Left lobe of liver (tissue), 2 donors: ENCODE measurements at places on chromosomes 2 and 18. TPM values are rescaled to one million over a fixed set of nuclear protein-coding genes. Genes with fewer than 3 reads are reported as not detected.

DNA sequence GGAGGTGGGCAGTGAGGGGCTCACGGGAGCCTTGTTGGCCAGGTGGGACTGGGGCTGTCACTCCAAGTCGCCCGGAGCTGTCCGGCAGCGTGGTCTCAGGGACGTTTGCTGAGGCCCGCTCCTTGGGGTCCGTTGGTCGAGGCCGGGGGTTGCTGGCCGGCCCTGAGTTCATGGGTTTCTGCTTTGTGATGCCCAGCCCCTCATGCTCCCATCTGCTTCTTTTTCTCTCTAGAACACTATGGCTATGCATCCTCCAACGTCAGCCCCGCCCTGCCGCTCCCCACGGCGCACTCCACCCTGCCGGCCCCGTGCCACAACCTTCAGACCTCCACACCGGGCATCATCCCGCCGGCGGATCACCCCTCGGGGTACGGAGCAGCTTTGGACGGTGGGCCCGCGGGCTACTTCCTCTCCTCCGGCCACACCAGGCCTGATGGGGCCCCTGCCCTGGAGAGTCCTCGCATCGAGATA lies 14.5 kb downstream of the NFATC1 start:
- DNase-seq, result no peak

DNA sequence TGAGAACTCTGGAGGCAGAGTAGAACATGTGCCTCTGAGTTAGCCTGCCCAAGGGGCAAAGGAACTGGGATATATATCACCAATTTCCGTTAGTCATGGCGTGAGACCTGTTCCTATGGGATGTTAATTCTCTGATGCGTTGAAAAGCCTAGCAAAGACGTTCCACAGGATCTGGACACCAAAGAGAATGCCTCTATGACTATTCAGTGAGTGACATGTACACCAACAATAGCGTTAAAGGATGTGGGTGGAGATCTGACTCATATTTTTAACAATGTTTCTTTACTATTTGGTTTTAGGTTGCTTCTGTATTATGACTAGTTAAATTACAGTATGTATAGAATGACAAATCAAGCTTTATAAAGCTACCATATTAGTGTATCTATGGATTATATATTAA lies 320.9 kb upstream of the MC4R start:
- no peak for DNase-seq

DNA sequence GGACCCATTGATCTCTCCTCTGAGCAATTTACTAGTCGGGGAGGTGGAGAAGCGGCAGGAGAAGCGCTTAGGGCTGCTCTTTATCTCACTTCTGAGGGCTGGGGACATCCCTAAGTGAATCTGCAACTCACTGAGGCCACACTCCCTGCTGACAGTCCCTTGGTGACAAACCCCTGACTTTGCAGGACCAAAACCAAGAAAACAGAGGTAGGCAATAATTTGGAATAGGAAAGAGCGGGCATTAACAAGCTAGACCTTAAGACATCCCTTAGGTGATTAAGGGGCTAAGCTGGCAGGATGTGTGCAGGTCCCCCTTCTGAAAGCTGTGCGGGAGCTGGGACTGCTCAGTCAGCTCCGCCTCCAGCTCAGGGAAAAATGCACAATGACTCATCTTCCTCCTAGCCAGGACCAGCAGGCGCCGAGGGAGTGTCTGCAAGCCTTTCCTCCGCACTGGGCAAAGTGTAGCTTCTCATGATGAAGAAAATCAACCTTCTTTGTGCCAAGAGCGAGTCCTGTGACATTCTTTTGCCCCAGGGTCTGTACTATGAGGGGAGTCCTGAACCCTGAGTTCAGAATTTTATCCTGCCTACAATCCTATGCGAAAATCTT lies 63.3 kb downstream of the BOD1L2 start:
- no peak for DNase-seq

DNA sequence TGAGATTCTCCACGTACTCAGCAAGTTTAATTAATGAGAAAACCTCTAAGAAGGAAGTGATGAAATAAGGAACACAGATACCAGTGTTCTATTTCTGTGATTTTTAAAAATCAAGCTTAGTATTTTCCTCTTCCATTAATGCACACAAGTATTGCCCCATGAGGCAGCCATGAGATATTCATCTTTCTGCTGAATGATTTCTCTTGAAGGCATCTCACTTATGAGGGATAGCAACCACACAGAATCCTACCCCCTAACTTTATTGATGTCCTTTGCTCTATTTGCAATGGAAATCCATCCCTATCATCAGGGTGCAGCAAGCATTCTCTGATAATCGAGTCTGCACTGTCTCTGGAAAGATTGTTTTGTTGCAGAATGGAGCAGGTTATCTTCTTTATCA lies 244.1 kb upstream of the NRP2 start:
- DNase-seq, result no peak

GRCh38 chr2:238289574-238289973 lies 1.2 kb upstream of the PER2 start:
- DNase-seq, result no peak

DNA sequence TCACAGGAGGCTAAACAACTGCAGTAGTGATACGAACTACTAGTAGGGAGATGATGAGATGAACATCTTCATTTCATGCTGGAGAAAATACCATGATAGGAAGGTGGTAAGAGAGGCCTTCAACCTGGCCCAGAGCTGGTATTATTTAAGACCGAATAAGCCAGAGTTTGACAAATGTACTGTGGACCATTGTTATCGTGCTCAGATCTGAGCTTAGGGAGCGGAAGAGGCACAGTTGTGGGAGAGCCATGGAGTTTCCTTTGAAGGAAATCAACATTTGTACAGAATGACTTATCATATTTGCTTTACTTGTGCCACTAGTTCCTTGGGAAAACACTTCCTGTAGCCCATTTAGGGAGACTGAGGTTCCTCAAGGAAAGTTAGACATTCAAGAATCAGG lies 260.6 kb upstream of the TNP1 start:
- no peak for DNase-seq

DNA sequence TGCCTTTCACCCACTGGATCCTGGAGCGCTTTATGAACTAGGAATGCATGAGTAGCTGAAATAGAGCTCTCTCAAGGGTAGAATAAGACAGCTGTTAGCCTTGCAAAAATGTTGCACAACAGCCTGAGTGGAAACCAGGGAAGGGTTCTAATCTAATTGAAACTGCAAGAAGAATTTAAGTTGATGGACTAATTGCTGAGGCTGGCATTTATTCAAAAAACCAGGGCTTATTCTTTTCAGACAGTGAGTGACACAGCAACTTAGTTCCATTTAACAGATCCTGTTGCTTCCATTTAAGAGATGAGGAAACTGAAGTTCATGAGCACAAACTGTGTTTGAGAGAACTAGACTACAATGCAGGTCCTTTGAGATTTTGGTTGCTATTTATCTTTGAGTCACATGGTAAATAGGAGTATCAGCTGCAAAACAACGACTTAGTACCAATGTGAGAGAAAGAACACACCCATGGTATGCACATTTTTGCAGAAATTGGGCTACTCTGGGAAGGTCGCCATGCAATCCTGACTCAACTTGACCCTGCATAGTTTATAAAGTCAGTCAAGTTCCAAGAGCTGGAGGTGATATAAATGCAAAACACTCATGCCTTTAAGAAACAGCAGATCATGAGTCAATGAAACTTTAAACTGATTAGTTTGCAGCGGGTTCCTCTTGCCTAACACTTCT lies 76.4 kb upstream of the PARD3B start:
- DNase-seq, result no peak

DNA sequence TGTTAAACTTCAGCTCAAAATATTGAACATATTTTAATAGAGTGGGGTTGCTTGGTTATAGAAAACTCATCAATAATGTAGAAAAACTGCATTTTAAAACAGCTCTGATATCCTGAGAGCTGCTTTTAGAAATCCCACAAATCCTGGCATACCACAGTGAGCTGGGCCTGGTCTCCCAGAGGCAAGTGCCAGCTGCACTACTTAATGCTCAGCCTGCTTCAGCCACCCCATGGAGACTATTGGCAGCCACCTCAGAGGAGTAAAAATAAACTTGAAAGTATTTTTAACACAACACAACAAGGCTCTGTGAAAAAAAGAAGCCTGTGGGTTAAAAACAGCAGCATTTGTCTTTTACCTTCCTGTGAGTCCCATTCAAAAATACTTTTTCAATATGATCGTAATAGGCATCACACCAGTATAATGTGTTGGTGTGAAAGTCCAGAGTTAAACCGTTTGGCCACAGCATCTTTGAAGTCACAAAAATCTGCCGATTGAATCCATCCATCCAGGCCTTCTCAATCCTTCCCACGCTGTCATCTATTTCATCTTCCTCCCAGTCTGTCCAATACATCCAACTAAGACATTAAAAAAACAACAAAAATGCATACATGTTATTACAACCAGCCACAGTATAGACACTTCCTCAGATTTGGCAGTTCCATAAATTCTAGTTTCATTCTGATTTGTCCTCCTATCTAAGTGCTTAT lies 1115.3 kb downstream of the LRP1B start:
- no peak for DNase-seq

GRCh38 chr2:240364961-240365775 lies 70.3 kb upstream of the GPC1 start:
- no peak for DNase-seq

DNA sequence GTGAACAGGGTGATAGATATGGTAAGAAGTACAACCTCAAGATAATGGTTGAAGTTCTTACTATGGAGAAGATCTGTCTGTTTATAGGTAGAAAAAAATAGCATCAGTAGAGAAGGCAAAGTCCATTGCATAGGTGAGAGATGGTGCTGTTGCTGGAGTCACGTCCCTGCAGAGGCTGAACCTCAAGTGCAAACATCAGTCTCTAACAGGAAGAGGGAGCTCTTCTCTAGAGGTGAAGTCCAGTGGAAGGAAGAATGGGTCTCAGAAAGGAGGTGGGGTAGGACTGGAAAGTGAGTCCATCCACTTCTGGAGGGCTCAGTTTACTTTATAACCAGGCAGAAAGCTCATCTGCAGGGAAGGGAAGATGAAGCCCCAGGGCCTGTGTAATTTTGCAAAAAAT lies 337.7 kb downstream of the MEIS1 start:
- DNase-seq, result no peak

GRCh38 chr2:121185571-121186074 lies 99.4 kb downstream of the TFCP2L1 start:
- DNase-seq, result no peak

DNA sequence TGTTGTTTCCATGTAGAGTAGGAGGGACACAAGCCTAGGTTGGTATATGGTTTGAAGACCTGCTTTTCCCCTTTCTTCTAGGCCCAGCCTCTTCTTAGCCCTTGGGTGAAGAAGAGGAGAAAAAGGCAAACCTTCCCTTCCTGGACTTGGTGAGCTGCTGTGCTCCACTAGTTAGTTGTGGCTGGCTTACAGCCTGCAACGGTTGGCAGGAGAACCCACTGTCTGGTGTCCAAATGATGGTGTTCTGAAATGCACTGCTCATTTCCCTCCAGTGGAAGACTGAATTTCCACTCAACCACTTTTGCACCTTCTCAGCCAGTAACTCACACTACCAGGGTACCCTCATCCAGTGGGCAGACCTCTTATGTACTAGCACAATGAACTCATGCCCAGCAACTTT lies 824.1 kb downstream of the NRXN1 start:
- no peak for DNase-seq

GRCh38 chr18:47898055-47898454 lies 32.4 kb downstream of the SMAD2 start:
- no peak for DNase-seq

GRCh38 chr2:176118601-176119339 lies 2.2 kb downstream of the HOXD10 start:
- DNase-seq, result no peak

DNA sequence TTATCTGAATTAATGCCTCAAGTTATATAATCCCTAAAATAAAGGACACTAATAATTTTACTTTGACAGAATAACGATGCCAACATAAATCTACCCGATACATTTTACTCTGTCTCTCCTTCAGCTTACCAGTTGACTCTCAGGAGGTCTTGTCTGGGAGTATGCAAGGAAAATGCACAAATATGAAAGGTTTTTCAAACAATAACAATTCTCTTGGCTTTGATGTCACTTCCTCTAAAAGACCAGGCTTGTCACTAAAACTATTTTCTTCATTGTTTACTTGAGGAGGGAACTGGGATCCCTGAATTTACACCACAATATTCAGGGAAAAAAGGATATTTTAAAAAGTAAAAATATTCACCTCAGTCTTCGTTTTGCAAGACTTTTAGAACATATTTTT lies 97.2 kb downstream of the SOS1 start:
- no peak for DNase-seq

DNA sequence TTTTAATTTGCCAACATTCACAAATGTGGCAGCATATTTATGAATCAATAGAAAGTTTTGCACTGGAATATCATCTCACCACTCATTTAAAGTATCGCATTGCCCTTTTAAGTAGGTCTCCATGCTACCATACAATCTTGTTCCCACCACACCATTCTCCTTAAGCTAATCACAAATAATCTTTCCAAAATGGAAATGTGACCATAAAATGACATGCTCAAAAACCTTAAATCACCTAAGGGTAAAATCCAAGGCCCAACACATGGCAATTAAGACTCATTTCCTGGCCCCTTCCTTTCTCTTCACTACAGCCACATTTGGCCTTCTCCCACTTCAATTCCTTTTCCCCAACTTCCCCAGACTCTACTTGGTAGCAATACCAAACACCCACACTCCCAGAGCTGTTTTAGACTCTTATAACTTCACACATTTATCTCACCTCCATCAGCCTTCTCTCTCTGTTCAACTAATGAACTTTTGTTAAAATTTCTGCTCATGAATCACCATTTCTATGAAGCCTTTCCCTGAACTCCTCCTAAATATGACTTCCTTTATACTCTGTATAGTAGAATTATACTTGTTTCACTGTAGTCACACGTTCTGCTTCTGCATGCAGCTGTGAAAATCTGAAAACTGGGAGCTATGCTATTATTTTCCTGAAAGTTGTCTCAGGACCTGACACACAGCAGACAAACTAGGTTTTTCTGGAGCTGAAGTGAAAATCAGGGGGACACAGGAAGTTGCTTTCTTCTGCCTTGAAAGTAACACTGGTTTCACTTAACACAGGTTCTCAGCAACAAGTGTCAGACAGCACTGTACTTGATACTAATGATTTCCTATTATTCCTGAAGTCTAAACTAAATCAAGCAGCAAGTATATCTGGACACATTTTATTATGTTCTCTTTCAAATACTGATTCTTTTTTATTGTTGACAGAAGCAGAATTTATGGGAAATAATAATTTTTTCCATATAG lies 303.9 kb downstream of the ZEB2 start:
- no peak for DNase-seq

GRCh38 chr2:159879051-159879604 lies 81.1 kb upstream of the CD302 start:
- DNase-seq, result no peak

- DNase-seq, result no peak
Observed at GRCh38 chr2:129191530-129191929, 787.9 kb upstream of the RAB6C start.

DTNA gene
- total RNA-seq, result 1.6 TPM

PSD4 gene
- total RNA-seq, result 60.3 TPM

CYP27C1 gene
- total RNA-seq, result 0.05 TPM

PLEKHA3 gene
- 13.3 TPM for total RNA-seq

TEKT4 gene
- 0.28 TPM for total RNA-seq

CREG2 gene
- total RNA-seq, result not detected

DTNB gene
- 14.3 TPM for total RNA-seq

DAW1 gene
- not detected for total RNA-seq

EML6 gene
- 1.6 TPM for total RNA-seq
